ENCODE measurements at places on chromosomes 1 and 21.

DNA sequence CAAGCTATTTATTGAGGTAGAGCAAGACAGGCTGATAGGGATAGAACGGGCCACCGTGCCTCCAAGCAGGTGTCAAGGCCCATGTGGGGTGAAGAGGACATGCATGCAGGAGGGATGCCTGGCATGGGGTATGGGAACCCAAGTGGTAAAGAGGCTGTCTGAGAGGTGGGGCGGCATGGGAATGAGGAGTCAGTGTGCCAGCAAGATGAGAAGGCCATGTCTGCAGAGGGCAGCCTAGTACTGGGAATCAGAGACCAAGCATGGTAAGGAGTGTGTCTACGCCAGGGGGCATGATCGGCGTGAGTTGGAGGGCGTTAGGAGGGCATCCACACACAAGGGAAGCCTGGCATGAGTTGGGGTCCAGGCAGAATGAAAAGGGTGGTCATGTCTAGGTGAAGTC is 303.7 kb upstream of the PLD5 start:
- no peak for DNase-seq

GRCh38 chr1:201791779-201792173 is 37.2 kb upstream of the IPO9 start:
- no peak for DNase-seq

- DNase-seq = no peak
Measured at GRCh38 chr21:13368200-13368599, 241.4 kb upstream of the POTED start.

DNA sequence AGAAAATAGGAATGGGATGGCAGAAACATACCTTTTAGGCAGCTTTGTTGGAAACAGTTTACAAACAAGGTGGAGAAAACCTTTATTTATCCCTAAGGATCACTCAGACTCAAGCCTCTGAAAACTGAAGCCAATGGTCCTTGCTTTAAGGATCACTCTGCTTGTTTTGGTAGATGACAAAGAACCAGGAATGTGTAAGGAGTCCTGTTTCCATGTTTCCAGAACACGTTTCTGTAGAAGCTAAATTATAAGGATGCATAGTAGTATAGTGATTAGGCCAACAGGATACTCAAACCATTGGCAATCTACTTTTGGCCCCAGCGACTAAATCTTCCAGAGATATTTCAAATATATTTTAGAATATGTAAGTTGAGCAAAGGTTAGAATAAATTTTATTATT is 149.1 kb upstream of the HP1BP3 start:
- no peak for DNase-seq

DNA sequence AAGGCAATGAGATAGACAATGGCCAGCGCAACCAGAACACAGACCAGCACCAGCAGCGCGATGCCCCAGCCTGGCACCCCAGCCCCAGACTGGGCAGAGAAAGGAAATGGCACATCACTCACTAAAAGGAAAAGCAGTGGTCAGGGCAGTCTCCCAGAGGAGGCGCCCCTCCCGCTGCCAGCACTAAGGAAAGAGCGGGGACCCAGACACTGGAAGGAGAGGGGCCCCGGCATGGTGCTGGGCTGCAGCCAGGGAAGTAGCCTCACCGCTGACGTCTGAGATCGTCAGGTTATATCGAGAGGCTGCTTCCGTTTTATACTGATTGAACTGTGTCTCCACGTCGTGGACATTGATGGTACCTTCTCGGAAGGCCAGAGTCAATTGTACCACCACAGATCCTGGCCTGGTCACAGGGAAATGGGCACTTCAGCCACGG is 13.8 kb downstream of the TRIM46 start:
- DNase-seq = no peak

DNA sequence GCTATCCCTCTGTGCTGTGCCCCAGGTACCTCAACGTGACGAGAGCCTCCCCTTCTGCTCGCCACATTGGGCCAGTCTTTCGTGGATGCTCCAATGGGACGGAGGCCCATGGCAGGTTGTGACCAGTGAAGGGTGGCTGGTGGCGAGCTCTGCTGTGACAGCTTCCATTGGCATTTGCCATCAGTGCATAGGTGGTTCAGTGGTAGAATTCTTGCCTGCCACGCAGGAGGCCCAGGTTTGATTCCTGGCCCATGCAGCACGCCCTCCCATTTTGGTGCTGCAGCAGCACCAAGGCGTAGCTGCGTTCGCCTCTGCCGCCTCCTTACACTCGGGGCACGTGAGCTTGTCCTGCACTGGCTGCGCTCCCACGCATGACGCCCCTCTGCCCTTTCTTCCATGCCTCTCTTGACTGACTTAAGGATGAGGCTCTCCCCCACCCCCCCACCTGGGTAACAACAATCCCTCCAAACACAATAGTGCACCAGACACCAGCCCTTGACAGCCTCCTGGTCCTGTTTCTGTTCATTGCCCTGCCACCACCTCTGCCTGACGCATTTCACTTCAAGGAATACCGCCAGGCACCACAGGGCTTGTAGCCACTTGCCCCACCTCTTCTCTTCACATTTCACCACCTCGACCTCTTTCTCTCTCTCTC is 24.7 kb upstream of the FCGR2A start:
- DNase-seq = no peak

Data from activated CD4-positive, alpha-beta T cell treated with anti-CD3 and anti-CD28 coated beads for 48 hours (primary cell).